ENCODE measurements at places on chromosomes 1 and 21. TPM values are rescaled to one million over a fixed set of nuclear protein-coding genes. Genes with fewer than 3 reads are reported as not detected.

The CHI3L1 gene
- total RNA-seq, result 1.3 TPM

The KRTAP19-1 gene
- not detected for total RNA-seq

The RBP7 gene
- total RNA-seq, result 25.3 TPM

The PRKAA2 gene
- total RNA-seq, result 91.7 TPM

The ATP1A4 gene
- 0.43 TPM for total RNA-seq

The GJC2 gene
- 1.7 TPM for total RNA-seq

The AQP10 gene
- total RNA-seq, result not detected

The FCRL4 gene
- total RNA-seq, result not detected

The FHAD1 gene
- total RNA-seq, result not detected

All from right cardiac atrium (tissue), 5 donors.